ENCODE measurements at places on chromosomes 5 and 9.

DNA sequence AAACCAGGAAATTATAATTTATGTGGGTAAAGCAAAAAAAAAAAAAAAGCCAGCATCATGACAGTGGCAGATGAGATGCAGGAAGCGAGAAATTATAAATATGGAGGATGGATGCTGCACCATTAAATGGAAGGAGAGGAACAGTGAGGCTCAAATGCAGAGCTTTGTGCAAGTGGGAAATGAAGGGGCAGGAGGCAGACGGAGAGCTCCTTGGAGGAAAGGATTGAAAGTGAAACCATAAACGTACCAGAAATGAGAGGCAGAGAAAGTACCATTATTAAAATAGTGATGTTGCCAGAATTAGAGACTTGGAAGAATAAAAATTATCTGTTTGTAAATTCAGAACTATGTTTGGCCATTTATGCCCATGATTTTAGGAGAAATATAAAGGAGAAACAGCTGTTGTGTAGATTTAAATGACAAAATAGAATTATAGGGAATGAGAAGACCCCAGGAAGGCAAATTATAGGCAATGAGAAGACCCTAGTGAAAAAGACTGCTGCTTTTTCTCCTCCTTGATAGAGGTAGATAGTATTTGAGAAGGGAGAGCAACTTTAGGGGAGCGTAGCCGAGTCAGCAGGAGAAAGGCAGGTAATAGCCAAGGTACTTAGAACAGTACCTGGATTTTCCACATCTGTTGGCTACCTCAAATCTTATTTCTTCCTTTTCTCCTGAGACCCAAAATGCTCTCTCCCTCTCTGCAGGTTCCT lies 341.0 kb upstream of the CD180 start:
- DNase-seq = no peak

DNA sequence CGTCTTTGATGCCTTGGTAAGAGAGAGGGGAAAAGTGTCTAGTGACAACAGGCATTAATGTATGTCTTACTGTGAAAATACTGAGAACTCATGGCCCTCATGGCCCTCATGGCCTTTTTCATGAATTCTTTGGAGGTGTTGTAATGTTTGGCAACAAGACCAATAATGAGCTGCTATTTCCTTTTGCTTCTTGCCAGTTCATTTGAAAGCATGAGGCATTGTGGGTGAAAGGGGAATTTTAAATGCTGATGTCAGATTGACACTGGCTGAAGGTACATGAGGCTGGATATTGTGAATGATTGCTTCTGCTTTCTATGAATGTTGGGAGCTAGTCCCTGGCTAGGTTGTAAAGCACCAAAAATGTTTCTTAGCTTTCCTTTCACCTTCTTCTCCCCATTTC lies 79.2 kb downstream of the DOCK2 start:
- no peak for DNase-seq

- DNase-seq = no peak
Measured at GRCh38 chr9:98333703-98334582, 78.5 kb upstream of the TBC1D2 start.

- DNase-seq = no peak
Measured at GRCh38 chr9:92970467-92970923, 23.2 kb downstream of the FGD3 start.

DNA sequence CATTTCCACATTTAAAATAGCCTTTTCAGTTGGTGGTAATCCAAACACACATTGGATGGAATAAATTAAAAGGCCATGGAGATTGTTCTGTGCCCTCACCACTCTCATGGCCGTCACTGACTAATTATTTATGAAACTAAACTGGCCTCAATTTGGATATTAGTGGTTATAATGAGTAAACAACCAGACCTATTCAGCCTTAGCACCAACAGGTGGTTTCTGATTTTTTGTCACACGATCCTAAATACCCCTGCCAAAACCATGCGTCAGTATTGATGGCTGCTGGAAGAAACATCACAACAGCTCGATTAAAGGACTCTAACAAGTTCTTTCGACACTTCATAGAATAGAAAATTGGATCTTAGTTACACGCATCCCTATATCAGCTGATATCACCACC lies 276.0 kb upstream of the DAP start:
- DNase-seq = no peak

DNA sequence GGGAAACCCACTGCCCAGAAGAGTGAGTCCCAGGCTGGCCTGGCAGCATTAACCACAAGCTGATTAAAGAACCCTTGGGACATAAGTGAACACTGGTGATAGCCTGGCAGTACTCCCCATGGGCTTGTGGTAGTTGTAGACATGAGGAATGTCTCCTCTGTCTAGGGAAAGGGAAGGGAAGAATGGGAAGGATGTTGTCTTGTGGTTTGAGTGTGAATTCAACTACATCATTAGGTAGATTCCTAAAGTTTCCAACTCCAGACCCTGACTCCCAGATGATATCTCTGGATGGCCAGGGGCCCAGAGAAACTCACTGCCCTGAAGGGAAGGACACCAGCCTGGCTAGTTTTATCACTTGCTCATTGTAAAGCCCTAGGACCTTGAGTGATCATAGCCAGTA lies 1012.4 kb upstream of the COX7C start:
- no peak for DNase-seq

- no peak for DNase-seq
Measured at GRCh38 chr5:90909101-90909503, 350.5 kb downstream of the ADGRV1 start.

- no peak for DNase-seq
Measured at GRCh38 chr5:91229031-91229727, 153.9 kb downstream of the ARRDC3 start.

DNA sequence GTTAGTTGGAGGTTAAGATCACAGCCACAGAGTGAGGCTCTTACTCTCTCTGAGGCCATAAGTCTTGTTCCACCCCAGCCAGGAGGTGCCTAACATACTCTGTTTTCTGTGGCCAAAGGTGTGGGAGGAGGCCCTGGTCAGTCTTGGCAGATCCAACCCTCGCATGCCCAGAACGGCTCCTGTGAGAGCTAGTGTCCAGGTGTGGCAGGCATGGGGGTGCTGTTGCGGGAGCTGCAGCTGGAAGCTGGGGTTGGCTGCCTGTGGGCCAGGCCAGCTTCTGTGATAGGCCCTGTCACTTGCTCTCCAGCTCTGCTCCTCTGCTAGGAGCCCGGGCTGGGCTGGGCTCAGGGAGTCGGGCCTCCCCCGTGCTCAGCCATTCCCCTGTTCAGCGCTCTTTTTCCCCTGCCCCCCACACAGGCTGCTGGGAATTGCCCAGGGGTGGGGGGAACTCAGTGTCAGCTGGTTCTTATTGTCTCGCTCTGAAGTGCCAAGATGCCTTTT lies 31.6 kb downstream of the IER5L start:
- DNase-seq = no peak

- DNase-seq = no peak
Measured at GRCh38 chr9:17816431-17817027, 237.7 kb downstream of the SH3GL2 start.

GRCh38 chr9:126397056-126397455 lies 70.4 kb downstream of the MVB12B start:
- DNase-seq = peak; percentile 58

DNA sequence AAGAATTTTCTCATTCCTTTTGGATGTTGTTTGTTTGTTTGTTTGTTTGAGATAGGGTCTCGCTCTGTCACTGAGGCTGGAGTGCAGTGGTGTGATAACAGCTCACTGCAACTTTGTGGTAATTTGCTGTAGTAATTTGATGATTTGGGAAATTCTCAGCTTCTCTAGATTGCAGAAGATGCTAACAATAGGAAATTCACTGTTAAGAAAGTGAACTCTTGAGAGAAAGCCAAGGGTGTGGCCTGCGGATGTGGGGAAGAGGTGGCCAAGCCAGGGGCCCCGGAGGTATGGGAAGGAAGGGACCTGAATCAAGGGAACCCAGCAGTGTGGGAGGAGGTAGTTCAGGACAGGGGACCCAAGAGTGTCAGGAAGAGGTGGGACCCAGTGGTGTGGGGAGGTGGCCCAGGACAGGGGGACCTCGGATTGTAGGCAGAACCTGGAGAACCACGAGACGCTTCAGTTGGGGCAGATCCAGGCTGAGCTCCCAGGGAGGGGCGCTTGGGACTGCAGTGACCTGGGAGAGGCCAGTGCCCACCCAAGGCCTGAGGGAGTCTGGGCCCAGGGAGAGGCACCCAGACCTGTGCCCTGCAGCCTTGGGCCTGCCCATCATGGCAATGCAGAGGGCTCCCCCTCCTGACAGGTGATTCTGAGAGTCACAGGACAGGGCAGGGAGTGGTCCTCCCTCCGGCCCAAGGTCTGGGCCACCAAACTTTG lies 5.6 kb upstream of the LCN2 start:
- no peak for DNase-seq

DNA sequence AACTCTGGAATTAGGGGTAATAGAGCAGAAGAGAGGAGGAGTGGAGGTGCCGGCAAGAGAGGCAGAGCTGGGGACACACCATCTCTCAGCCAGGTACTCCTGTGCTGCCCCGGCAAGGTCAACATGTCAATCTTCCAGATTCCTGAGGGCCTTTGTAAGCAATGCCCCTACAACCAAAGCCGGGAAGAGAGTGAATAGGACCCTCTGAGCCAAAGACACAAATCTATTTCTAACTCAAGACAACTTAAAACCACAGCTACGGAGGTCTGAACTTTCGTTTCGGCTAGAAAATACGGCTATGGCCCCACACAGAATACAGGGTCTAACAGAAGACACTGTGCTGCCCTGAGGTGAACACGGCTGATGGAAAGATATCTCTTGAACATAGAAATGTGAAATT lies 66.6 kb downstream of the SERINC5 start:
- DNase-seq = no peak

GRCh38 chr9:115262477-115262876 lies 144.5 kb upstream of the TNC start:
- no peak for DNase-seq

DNA sequence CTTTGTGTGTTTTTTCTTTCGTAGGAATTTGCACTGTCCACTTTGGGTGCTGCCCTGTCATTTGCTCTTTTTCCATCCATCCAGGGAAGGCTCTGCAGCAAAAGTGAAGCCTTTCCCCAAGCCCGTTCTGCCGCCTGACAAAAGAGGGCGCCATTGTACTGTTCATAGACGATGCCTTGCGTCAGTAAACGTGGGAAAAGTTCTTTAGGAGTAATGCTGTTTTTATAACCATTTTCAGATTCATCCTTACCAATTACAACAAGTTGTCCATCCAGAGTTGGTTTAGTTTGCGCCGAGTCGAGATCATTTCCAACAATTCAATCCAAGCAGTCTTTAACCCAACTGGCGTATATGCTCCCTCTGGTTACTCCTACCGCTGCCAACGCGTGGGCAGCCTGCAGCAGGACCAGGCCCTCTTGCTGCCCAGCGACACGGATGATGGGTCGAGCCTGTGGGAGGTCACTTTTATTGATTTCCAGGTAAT lies 34.3 kb upstream of the RPS23 start:
- no peak for DNase-seq

DNA sequence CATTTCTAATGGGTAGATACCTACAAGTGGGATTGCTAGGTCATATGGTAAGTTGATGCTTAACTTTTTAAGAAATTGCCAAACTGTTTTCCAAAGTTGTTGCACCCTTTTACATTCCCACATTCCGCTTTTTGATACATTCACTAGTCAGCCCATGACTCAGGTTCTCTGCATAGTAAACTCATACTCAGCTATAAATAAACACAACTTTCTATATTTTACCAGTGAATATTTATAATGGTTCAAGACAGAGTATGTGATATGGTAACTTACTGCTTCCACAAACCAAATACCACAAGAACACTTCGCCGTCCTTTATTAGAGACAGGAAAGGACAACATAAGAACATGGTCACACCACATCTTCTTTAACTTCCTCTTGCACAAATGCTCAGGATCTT lies 54.0 kb downstream of the PLPP1 start:
- DNase-seq = no peak

DNA sequence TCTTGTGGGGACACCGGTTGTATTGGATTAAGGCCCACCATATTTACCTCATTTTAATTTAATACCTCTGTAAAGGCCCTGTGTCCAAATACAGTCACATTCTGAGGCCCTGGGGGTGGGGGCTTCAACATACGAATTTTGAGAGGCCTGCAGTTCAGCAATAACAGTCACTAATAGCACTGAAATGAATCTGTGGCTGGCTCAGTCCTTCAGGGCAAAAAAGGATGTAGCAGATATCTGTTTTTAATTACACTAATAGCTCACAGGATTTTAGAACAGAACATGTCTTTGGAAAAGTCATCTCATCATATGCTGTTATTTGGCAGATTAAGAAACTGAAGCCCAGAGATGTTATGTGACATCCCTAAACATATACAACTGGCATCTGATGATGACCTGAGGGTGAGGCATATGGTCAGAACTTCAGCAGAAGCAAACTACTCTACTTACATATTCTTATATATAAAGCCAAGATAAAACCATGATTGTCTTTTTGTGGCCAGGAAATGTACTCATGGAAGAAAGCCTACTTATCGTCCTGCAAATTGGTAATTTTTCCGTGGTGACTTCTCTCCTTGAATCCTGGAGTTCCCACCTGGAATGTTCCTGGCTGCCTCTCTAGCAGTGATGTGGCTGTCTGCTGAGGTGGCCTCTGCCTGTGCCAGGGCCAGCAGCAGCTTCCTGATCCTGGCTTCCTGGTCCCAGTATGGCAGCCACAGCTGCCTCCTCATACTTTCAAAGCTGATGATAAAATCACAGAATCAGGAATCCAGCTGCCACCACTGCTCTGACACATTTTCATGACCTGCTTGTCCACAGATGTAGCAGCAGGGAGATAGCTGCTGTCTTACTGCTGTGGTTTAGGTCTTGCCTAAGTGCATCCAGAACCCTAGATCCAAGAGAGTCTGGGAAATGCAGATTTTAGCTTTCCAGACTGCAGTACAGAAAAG lies 72.1 kb upstream of the ANKRD55 start:
- no peak for DNase-seq

- no peak for DNase-seq
Measured at GRCh38 chr5:27855491-27855890, 817.1 kb upstream of the CDH9 start.
